ENCODE measurements at places on chromosomes 2 and 18.
A peak's percentile ranks its signal among the peaks of the same experiment; 100 is the strongest.

GRCh38 chr2:175585496-175585895 lies 404.0 kb upstream of the ATP5MC3 start:
- H3K27me3 ChIP-seq = no peaks in the 10 kb centered on the region
- H3K4me1 ChIP-seq = no peaks in the 10 kb centered on the region
- DNase-seq = no peak
- H3K36me3 ChIP-seq = no peaks in the 10 kb centered on the region
- H3K4me3 ChIP-seq = no peak overlapping the region
- H3K27ac ChIP-seq = no peak overlapping the region

DNA sequence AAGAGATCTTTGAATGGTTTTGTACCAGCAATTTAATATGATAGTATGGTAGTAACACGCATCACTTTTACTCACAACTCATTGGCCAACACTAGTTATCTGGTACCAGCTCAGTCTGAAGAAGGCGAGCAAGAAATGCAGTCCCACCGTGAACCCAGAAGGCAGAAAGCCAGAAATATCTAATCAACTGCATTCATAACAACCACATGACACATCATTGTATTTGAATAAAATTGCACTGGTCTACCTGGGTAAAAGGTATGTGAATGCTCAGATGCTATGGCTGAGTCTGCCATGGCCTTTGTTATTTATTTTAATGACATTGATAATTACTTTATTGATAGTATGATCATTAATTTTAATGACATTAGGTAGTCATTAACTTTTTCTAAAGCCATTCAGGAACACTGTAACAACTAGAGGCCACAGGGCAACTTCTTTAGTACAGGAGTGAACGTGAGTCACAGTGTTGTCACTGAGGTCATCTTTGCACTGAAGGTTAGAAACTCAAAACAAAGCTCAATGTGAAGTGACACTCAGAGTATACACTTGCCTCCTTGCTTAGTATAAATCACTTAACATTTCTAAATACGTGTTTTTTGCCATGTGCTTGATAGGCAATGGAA lies 475.6 kb upstream of the TNP1 start:
- no peak for DNase-seq
- no peaks in the 10 kb centered on the region for H3K4me1 ChIP-seq

- H3K4me3 ChIP-seq = no peak overlapping the region
- no peaks in the 10 kb centered on the region for H3K4me1 ChIP-seq
- no peak for DNase-seq
Observed at GRCh38 chr2:225124311-225125017, 82.2 kb upstream of the DOCK10 start.

- DNase-seq = no peak
- no peaks in the 10 kb centered on the region for H3K27me3 ChIP-seq
- no peak overlapping the region for H3K4me3 ChIP-seq
Observed at GRCh38 chr18:75317300-75317699, 106.7 kb downstream of the TSHZ1 start.

DNA sequence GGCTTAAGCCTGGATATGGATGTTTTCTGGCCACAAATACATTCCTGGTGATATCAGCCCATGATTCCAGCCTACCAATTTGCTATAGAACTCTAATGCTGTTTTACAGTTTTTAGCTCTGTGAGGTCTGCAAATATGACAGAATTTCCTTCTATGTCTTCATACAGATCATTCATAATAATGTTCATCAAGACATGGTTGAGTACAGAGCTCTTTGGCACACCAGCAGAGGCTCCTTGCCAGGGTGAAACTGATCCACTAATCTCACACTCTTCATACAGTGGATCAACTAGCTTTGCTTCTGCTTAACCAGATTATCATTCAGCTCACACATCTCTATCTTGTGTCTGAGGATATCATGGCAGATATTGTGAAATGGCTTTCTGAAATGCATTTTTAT lies 672.1 kb downstream of the STK39 start:
- H3K4me1 ChIP-seq = no peaks in the 10 kb centered on the region
- H3K27me3 ChIP-seq = no peaks in the 10 kb centered on the region
- H3K4me3 ChIP-seq = no peak overlapping the region
- no peaks in the 10 kb centered on the region for H3K36me3 ChIP-seq

DNA sequence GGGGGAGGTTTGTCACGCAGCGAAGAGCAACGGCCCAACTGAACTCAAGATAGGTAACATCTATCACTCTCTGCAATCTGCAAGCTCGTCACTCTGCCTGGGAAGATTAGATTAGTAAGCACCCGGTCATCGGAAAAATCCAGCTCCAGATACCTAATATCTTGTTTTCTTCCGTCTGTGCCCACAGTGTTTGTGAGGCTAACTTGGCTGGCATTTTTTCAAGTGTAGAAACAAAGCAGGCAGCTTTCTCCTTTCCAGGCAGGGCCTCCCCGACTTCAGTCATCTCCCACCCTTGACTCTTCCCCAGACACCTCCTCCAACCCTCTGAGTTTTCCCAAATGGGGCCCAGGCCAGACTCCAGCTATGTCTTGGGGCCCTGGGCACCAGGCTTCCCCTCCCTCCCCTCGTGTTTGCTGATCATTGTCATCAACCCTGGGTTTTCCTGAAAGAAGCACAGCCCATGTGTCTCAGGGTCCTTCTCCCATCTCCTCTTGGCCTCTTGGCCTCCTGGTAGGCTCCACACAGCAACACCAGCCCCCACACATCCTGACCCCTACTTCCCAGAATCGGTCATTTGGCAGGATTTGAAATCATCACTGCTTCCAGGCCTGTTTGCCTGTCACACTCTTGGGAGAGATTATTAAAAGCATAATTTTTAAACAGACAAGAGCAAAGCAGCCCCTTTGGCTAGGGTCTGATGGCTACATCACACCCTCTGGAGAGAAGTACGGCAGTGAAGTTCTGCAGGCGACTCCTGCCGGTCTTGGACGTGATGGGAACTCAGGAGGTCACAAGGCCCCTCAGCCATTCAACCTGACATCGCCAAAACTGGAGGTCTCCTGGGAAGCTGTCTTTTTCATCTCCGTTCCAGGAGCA lies 144.9 kb upstream of the ID2 start:
- no peaks in the 10 kb centered on the region for H3K27me3 ChIP-seq
- no peaks in the 10 kb centered on the region for H3K36me3 ChIP-seq
- DNase-seq = no peak
- H3K4me1 ChIP-seq = no peaks in the 10 kb centered on the region

GRCh38 chr2:69780921-69781320 lies 39.0 kb downstream of the ANXA4 start:
- H3K4me1 ChIP-seq = peaks cover 19% of the 10 kb centered on the region
- DNase-seq = peak; percentile 19
- H3K27ac ChIP-seq = no peak overlapping the region
- H3K36me3 ChIP-seq = no peaks in the 10 kb centered on the region
- no peak overlapping the region for H3K4me3 ChIP-seq

DNA sequence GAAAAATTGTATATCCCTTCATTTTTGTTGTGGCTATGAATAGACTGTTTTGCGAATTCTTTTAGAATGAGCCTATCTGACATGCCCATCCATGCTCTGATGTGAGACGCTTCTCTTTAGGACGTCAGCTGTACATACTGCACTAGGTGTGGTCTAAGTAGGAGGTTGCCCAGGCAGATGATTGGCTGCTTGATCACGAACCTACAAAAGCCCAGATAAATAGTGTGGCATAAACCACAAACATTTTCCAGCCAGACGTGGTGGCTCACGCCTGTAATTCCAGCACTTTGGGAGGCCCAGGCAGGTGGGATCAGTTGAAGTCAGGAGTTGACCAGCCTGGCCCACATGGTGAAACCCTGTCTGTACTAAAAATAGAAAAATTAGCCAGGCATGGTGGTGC lies 251.8 kb downstream of the AGAP1 start:
- no peaks in the 10 kb centered on the region for H3K27me3 ChIP-seq
- DNase-seq = no peak
- H3K4me1 ChIP-seq = peaks cover 5% of the 10 kb centered on the region
- H3K27ac ChIP-seq = no peak overlapping the region

- no peaks in the 10 kb centered on the region for H3K27me3 ChIP-seq
- H3K4me3 ChIP-seq = no peak overlapping the region
- H3K27ac ChIP-seq = no peak overlapping the region
- H3K4me1 ChIP-seq = no peaks in the 10 kb centered on the region
- no peaks in the 10 kb centered on the region for H3K36me3 ChIP-seq
Observed at GRCh38 chr18:61172624-61173023, 160.6 kb upstream of the CDH20 start.

DNA sequence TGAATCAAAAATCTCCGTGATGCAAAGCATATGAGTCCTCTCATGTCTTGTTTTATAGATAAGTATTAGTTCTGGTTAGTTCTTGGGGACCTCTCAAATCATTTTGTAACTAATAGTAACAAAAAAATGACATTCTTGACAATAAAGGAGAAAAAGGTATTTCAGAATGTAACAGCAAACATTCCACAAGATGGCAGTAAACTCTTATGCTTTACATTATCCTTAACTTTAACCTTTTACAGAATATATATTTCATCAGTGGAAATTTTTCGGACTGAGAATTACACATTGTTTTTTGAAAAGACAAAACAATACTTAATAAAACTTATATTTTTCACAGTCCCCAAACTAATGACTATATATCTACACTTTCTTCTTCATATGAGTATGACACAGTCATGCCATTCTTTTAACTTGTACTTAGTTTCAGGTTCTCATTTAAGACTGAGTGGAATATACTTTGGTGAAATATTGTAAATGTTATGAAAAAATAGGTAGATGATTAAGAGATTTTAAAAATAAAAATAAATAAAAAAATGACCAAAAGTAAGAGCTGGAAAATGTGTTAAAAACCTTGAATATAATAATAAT lies 142.9 kb upstream of the NXPH2 start:
- no peaks in the 10 kb centered on the region for H3K4me1 ChIP-seq
- no peak for DNase-seq
- no peak overlapping the region for H3K27ac ChIP-seq

- no peak overlapping the region for H3K27ac ChIP-seq
- peaks cover 6% of the 10 kb centered on the region for H3K27me3 ChIP-seq
- no peak overlapping the region for H3K4me3 ChIP-seq
Observed at GRCh38 chr2:64748561-64748960, 94.8 kb upstream of the SERTAD2 start.

- no peaks in the 10 kb centered on the region for H3K4me1 ChIP-seq
- H3K27ac ChIP-seq = no peak overlapping the region
Observed at GRCh38 chr2:85983766-85984165, 95.0 kb upstream of the ST3GAL5 start.

DNA sequence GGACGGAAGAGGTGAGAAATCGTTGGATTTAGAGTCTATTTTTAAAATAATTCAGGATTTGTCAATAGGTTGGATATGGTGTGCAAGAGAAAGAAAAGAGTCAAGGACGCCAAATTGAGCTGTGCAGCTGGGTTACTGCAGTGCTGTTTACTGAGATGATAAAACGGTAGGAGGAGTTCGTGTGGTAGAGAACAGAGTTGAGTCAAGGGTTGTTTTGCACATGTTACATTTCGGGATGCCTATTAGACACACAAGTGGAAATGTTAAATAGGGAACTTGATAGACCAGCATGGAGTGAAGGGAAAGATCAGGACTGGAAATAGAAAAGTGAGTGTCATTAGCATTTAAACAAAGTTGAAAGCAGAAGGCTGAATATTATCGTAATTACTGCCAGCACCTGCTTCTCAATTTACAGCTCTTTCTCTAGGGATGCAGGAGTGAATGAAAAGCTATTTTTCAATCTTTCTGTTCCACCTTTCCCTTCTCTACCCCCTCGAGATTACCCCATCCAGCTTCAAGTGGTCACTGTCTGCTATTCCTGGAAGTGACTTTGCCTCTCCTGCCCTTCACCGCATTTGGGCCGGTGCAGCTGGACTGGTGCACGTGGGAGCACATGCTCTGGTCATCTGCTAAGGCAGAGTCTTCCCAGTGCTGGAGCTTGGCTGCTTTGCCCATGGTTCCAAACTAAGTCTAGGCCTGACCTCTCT lies 30.3 kb downstream of the GPR75 start:
- H3K27me3 ChIP-seq = no peaks in the 10 kb centered on the region
- no peaks in the 10 kb centered on the region for H3K36me3 ChIP-seq
- H3K4me1 ChIP-seq = peaks cover 7% of the 10 kb centered on the region
- no peak overlapping the region for H3K27ac ChIP-seq
- DNase-seq = no peak

DNA sequence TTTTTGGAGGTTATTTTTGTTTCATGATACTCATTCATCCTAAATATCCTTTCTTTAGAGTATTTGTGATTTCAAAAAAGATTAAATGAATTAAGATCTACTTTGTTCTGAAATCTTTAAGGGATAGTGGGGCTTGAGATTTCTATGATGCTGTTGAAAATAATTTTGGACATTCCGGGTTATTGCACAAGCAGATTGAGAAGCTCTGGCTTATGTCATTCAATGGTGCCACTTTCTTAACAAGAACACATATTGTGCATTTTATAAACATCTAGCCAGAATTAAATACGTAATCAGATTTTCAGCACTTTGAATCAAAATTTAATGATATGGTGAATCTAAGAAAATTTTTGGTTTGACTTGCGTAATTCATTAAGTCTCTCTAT lies 207.7 kb upstream of the COL3A1 start:
- no peaks in the 10 kb centered on the region for H3K27me3 ChIP-seq
- DNase-seq = no peak
- H3K27ac ChIP-seq = no peak overlapping the region
- no peaks in the 10 kb centered on the region for H3K36me3 ChIP-seq
- H3K4me3 ChIP-seq = no peak overlapping the region
- no peaks in the 10 kb centered on the region for H3K4me1 ChIP-seq

GRCh38 chr2:97740590-97741182 lies 27.3 kb downstream of the ZAP70 start:
- H3K27me3 ChIP-seq = no peaks in the 10 kb centered on the region
- no peak overlapping the region for H3K4me3 ChIP-seq
- DNase-seq = no peak
- peaks cover 2% of the 10 kb centered on the region for H3K4me1 ChIP-seq

Data from H1 (cell line).